ENCODE measurements at places on chromosomes 3 and 15.

DNA sequence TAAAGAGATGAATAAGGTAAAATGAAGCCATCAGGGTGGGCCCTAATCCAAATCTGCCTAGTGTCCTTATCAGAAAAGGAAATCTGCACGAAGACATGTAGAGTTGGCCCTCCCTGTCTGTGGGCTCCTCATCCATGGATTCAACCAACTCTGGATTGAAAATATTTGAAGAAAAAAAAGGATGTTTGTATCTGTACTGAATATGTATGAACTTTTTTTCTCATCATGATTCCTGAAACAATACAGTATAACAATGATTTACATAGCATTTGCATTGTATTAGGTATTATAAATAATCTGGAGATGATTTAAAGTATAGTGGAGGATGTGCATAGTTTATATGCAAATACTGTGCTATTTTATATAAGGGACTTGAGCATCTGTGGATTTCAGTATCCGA lies 59.0 kb upstream of the SMAD6 start:
- no peak for DNase-seq

DNA sequence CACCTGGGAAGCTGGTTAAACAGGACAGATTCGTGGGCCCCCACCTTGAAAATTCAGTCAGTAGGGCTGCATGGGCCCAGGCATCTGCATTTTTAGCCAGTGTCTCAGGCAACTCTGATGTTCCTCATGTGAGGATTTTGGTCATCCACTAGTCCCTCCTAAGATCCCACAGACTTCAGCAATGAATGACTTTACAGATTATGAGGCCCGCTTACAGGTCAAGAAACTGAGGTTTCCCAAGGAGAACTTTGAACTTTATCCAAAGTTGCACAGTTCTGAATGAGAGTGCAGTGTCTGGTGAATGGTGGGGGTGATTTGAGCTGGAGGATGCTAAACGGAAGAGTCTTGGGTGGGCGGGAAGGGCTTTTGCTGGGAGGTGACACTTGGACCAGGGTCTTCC lies 27.2 kb downstream of the SLC6A6 start:
- no peak for DNase-seq

GRCh38 chr3:82581350-82581749 lies 819.9 kb upstream of the GBE1 start:
- DNase-seq: no peak

DNA sequence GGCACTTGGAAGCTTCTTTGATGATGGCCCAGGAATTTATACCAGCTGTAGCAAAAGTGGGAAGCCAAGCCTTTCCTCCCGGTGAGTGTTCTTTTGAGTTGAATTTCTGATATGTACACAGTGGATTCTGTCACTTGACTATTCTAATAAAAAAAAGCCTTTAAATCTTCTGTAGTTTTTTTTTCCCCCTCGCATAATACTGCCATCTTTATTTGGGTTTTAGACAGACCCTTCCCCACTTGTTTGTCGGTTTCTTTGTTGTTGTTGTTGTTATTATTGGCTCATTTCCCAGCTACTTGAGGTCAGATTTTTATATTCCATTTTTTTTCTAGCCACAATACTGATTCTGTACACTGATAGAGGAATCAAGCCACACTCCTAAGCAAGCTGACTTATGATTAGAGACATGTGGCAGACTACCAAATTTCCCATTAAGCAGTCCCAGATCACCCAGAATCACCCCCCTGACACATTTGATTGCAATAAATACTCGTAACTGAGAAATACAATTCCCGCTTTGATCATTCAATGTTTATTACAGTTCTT lies 122.4 kb upstream of the IL12A start:
- DNase-seq: no peak

DNA sequence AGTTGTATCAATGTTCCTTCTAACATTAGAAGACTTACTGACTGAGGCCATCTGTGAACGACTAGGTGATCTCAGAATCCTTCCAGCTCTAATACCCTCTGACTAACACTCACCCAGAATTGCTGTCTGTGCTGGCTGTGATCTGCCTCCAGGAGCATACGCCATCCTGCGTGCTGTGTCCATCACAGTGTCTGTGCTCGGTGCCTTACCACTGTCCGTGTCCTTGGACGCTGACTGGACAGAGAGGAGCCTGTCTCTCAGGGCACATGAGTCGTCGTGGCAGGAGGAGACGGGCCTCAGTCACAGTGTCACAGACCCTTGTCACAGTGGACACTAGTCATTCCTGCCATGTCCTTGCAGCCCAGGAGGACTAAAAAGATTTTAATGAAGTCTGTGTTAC lies 83.1 kb downstream of the LMLN start:
- no peak for DNase-seq

GRCh38 chr3:196194542-196194915 lies 16.7 kb downstream of the ZDHHC19 start:
- DNase-seq: no peak

Measured in activated T-cell treated with anti-CD3 and anti-CD28 coated beads for 48 hours (primary cell).